Sigmoid colon (tissue), 7 donors: ENCODE measurements at places on chromosomes 12 and 14. TPM values are rescaled to one million over a fixed set of nuclear protein-coding genes. Genes with fewer than 3 reads are reported as not detected.

DNA sequence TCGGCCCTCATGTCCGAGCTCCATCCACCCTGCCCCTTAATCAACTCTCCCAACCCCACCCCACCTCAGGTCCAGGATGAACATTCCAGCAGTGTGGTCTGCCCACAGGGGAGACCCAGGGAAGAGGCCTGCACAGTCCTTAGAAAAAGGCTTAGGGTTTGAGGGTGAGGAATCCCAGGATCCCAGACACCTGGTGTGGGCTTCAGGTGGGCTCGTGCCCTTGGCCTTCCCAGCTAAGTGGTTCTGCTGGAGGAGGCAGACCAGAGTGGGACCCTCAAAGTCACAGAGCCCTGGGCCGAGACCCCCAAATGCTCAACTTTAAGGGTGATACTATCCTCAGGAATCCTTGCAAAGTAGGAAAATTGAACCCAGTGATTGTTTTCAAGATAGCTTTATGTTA, 25.4 kb upstream of the PPP2R5C start:
- no peak for DNase-seq

PLEKHA5 gene
- 31.3 TPM for total RNA-seq

GRCh38 chr12:25694072-25694471, 141.0 kb upstream of the LMNTD1 start:
- DNase-seq, result no peak

DNA sequence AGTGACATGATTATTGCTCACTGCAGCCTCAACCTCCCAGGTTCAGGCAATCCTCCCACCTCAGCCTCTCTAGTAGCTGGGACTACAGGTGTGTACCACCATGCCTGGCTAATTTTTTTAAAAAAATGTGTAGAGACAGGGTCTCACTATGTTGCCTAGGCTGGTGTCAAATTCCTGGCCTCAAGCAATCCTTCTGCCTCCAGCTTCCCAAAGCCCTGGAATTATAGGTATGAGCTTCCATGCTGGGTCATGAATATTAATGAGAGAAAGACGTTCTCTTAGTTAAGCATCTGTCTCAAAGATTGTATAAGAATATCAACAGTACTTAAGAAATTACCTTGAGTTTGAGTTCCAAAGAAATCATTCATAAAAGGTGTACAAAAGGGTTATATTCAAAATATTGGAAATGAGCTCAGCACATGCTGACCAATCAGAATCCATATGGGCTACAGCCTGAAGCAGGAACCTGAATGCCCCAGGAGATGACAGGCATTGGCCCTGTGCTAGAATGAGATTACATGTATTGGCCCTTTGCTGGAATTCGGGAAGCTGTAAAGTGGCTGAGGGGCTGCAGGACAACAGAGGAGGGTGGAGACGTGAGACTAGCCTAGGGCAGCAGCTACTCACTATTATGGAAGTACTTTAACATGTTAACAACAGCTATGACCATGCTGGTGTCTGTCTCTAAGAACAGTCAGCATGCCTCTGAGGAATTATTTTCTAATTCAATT, 157.0 kb upstream of the CPNE8 start:
- DNase-seq, result no peak

RPS6KL1 gene
- total RNA-seq, result 11.1 TPM
